T-helper 2 cell (primary cell): ENCODE measurements at places on chromosomes 4 and X.

DNA sequence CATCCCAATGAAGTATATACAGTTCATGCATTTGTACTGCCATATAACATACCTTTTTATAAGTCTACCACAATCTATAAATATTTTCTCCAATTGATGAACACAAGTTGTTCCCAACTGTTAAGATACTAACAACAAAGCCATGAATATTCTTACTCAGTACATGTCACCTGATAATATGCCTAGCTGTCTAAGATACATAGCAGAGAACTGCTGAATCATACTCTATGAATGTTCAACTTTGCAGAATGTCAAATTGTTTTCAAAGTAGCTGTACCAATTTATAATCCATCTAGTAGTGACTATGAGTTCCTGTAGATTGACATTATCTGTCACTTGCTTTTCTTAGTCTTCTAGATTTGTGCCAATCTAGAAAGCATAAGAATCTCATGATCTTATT is 84.9 kb downstream of the RAB28 start:
- DNase-seq = no peak

DNA sequence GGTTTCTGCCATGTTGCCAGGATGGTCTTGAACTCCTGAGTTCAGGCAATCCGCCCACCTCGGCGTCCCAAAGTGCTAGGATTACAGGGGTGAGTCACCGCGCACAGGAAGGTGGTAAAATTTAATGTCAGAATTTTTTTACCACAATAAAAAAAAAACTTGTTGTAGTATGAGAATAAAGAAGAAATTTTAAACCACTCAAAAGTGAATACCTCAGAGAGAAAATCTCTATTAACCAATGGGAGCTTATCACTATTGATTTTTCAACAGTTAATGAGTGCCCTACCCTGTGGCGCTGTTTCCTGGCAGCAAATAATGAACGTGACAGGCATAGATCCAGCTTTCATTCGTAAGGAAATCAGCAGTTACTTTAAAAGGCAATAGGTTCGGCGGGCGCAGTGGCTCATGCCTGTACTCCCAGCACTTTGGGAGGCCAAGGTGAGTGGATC is 32.7 kb upstream of the SLC25A4 start:
- DNase-seq = no peak

DNA sequence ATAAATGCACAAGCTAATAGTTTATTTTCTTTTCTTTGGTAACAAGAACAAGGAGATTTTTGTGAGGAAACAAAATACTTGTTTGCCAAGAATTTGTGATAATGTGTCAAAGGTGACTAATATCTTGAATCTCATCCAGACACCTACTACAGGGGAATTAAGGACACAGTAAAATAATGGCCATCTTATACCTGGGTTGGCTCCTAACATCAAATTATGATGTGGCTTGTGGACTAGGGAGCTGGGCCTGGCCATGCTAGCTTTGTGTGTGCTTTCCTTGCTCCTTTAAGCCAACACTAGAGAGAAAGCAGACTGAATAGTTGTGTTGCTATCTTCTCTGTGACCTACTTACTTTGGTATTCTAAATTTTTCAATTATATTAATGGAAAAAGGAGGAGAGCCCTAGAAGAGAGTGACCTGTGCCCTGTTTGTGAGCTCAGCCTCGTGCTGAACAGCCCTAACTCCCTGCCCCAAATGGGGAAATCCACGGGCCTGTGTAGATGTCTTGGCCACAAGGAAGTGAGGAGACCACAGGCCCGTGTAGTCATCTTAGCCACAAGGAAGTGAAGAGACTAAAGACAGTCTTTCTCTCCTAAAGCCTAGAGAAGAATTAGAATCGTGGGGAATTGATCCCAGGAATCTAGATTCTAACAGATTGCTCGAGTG is 23.3 kb downstream of the ARHGAP24 start:
- no peak for DNase-seq

DNA sequence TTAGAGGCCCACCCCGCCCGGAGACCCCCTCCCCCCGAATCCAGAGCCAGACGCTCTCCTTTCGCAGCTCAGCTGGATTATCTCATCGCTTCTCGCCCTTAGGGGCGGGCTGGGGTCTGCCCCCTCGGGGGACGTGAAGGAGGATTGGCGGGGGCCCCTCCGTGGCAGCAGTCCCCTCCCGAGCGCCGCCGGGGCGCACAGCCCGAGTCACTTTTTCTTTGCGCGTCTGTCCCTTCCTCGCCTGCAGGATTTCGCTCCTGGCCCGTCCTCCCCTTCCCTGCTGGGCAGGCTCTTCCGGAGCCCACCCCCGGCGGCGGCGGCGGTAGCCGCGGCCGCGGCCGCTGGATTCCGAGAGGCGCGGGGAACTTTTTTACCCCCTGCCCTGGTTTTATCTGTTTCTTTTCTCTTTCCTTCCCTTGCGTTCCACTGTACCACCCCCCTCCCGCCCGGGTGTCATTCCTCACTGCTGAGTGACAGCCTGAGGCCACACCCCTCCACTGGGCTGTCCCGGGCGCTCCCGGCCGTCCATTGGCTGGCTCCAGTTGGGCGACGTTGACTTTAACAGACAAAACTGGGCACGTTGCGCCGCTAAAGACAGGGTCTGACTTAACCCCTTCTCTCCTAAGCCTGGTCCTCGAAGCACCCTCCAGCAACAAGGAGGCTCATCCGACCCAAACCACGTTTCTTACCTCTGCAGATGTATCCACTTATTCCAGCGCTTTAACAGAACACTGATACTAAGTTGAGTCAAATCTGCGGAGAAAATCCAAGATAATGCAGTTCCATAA is 492 bp upstream of the NKX3-2 start:
- no peak for DNase-seq

- DNase-seq = no peak
Measured at GRCh38 chr4:122666527-122667245, 45.8 kb upstream of the IL21 start.

- DNase-seq = no peak
Measured at GRCh38 chr4:107247738-107248137, 211.6 kb upstream of the DKK2 start.

GRCh38 chr4:143095447-143095846 is 89.3 kb upstream of the USP38 start:
- DNase-seq = no peak

DNA sequence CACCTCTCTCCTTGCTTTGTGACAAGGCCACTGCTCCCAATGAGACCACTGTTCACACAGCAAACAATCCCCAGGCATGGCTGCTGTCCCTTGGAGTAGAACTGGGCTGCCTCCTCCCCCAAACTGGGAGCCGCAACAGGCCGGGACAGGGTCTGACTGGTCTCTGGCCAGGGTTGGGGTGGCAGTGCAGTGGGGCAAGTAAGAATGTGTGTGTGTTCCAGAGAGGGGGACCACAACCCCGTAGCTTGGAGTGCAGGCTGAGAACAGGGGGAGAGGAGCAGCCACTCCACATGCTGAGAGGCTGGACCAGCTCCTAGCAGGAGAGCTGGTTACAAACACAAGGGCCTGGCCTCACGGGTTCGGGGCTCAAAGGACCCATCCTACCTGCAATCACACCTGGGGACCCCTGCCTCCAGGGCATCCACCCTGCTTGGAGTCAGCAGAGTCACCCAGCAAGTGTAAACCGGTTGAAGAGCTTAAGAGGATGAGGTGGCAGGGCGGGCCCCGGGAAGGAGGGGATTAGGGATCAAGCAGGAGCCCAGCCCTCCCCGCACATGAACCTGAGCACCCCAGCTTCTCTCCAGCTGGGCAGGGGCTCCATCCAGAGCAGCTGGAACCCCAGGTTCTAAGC is 3.8 kb upstream of the ZNF185 start:
- no peak for DNase-seq

DNA sequence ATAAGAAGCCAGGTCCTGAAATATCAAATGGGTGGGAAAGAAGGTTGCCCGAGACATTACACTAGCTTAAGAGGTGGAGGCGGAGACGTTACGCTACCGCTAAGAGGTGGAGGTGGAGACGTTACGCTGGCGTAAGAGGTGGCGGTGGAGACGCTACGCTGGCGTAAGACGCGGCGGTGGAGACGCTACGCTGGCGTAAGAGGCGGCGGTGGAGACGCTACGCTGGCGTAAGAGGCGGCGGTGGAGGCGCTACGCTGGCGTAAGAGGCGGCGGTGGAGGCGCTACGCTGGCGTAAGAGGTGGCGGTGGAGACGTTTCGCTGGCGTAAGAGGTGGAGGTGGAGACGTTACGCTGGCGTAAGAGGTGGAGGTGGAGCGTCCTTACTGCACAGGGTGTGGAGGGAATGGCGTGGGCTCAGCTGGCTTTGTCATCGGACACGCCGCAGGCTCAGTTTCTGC is 12.8 kb downstream of the CYP4V2 start:
- no peak for DNase-seq

GRCh38 chr4:128450326-128451120 is 162.9 kb upstream of the PGRMC2 start:
- peak; percentile 74 for DNase-seq

- no peak for DNase-seq
Measured at GRCh38 chrX:24574743-24575142, 72.4 kb downstream of the PCYT1B start.

DNA sequence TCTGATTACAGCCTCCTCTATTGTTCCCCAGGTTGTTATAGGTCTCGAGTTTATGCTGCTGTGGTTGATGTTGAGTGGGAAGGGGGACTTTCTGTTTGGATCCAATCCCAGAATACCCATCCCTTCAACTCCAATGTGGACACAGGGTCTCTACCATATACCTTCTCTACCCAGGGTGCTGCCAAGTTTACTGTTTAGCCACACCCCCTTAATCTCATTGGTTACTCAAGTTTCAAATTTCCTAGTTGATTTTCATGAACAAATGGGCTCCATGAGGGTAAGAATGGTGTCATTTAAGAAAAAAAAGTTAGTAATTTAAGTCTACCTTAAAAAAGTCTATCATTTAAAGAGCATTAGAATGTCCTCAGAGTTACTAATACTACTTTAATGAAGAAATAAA is 3.6 kb upstream of the SPP1 start:
- no peak for DNase-seq

- no peak for DNase-seq
Measured at GRCh38 chr4:26660261-26660660, 76.4 kb downstream of the TBC1D19 start.

- DNase-seq = no peak
Measured at GRCh38 chr4:2652415-2653160, 103.5 kb downstream of the TNIP2 start.

- no peak for DNase-seq
Measured at GRCh38 chr4:38612646-38613414, 51.2 kb upstream of the KLF3 start.

DNA sequence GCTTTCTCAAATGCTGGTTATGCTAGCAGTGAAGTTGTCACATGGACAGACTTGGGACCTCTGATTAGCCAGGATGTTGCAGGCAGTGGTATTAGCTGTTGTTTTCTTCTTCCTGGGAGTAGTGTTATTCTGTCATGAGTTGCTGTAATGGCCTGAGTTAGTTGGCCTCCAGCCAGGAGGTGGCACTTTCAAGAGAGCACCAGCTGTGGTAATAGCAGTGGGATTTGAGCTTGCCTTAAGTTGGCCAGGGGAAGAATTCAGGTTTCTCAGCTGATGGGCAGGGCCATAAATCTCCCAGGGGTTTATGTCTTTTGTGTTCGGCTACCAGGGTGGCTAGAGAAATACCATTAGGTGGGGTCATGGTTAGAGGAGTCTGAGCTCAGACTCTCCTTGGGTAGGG is 132.6 kb downstream of the GLUD2 start:
- no peak for DNase-seq

DNA sequence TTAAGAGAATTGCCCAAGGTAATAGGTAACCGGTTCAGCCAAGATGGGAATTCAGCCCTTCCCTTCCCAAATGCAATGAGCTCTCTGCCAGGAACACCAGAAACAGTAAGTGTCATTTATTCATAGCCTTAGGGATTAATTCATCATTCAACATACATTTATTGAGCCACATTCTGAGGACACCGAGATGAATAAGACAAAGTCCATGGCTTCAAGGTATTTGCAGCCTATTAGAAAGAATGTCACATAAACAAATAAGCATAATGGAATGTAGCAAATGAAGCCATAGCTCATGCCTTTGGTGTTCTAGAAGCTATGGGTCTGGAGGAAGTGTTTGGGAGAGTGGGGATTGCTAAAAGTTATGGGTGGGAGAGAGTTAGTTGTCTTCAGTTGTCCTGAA is 6.3 kb upstream of the TAB3 start:
- no peak for DNase-seq

DNA sequence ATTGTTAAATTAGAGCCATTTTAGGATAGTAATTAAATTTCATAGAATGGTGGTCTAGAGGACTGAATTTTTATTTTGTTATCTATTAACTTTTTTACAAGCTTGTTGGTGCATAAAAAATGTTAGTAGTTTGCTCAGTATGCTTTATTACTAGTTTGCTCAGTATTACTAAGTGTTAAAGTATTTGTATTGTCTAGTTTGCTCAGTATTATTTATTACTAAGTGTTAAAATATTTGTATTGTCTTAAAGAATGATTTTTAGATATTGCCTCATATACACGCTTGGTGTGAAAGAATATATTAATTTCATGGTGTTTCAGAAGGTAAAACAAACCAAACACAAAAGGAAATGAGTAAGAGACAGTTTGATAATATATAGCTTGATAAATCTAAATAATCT is 268.4 kb upstream of the MAGEB18 start:
- no peak for DNase-seq

DNA sequence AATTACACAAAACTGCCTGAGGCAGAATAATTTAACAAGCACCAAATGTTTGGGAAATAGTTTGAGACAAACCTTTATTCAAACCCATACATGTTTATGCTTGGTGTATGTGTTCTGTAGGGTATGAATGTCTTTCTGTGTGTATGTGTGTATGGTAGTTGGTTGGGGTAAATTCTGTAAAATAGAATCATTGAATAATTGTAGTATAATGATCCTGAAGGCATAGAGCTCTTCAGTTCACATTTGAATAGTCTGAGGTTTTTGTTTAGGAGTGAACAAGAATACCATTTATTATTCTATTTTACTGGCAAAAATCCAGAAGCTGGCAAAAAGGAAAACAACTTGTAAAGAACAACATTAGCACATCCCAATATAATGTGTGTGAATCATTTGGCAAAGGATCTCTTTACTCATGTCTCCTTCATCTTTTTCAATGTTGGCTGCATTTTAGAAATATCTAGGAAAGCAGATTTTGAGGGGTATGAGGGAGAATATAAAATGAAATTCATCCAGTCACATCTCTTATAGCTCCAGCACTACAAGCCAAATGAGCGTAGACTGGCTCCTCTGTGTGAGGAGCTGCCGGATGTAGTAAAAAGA is 360.0 kb downstream of the CHIC1 start:
- DNase-seq = no peak

- no peak for DNase-seq
Measured at GRCh38 chrX:49876750-49877149, 2.5 kb upstream of the USP27X start.
